Stimulated activated CD8-positive, alpha-beta memory T cell treated with anti-CD3 and anti-CD28 coated beads, Interleukin-4, amount 100 ng/mL, for 1 hour (primary cell): ENCODE measurements at places on chromosomes 13 and 19.
A peak's percentile ranks its signal among the peaks of the same experiment; 100 is the strongest.

GRCh38 chr13:65719831-65720230 lies 1510.3 kb downstream of the PCDH9 start:
- DNase-seq: no peak

- no peak for DNase-seq
Measured at GRCh38 chr13:22092791-22093560, 422.1 kb downstream of the FGF9 start.

- DNase-seq: no peak
Measured at GRCh38 chr13:97466722-97467121, 32.8 kb downstream of the RAP2A start.

DNA sequence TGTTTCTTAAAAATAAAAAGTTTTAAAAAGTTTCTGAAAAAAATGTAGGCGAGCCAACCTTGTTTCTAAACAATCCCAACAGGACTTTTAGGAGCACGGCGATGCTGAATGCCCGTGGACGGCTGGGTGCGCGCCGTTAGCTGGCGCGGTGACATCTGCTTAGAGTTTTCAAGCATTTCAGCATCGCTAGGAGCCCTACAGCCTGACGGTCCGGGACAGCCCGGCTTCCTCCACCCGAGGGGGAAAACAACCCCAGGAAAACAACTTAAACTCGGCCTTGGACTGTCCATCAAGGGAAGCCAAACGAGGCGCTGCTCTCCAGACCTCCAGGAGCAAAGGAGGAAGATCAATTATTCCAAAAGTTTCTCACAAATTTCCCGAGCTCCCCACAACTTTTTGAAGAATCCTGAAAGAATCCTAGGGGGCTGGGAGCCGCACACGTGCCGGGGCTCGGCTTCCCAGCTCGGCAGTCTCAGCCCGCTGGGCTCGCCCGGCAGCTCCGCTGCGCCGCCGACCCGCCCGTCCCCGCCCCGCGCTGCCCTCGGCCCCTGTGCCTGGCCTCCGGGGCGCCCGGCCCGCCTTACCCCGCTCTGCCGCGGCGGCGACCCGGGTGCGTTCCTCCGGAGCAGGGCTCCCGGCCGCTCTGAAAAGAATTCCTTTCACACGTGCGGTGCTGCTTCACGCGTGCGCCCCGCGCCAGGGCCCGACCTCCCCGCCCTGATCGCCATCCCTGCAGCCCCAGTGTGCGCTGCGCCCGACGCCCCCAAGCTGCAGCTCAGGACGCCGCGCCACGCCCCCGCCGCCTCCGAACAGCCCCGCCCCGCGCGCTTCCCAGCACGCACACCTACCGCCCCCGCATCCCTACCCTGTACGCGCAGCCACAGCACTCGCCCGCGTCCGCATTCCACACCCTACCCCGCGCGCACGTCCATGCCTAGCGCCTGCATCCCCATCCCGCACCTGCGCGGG lies at the start of gene GJA3:
TSS of gene GJA3 (minus strand) at position 747 of the 969 bp plus-strand sequence. CDS start 17,764 bp downstream, outside the sequence.
- DNase-seq: peak; percentile 32

DNA sequence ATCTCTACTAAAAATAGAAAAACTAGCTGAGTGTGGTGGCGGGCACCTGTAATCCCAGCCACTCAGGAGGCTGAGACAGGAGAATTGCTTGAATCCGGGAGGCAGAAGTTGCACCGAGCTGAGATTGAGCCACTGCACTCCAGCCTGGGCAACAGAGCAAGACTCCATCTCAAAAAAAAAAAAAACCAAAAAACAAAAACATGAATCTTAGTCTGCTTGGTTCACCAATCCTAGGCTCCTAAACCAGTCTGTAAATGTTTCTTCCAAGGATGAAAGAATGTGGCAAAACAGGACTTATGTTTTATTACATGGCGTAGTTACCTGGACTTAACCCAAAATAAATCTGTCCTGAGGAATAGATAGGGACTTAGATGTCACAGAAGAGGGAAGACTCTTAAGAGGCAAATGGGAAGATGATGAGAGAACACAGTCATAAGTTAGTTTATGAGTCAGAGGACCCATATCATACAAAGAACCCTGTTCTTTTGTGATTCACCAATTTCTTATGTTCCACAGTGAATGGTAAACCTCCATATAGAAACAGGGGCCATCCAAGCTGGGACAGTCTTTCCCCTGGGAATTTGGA lies 6.9 kb upstream of the FBXL3 start:
- no peak for DNase-seq

DNA sequence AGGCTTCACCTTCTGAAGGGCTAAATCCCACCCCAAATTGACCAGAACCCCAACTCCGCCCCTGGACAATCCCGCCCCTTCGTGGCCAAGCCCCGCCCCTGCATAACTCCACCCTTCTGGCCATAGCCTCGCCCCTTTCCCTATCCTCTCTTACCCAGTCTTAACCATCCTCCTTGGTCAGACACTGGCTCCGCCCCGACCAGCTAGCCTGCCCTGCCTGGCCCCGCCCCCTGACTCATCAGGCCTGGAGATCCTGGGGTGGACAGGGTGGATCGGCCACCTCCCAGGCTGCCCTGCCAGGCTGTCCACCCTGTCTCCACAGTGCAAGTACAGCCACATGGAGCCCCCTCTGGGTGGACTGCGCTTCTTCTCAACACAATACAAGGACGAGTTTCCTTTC lies 8.0 kb upstream of the ZNF358 start:
- no peak for DNase-seq

DNA sequence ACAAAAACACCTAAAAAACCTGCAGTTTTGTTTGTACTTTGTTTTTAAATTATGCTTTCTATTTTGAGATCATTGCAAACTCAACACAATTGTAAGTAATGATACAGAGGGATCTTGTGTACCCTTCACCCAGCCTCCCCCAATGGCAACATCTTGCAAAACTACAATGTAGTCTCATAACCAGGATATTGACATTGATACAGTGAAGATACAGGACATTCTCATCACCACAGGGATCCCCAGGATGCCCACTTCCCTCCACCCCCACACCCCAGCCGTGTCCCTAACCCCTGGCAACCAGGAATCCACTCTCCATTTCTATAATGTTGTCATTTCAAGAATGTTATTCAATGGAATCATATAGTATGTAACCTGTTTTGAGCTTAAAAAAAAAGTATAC lies 10.3 kb upstream of the C5AR2 start:
- DNase-seq: no peak

DNA sequence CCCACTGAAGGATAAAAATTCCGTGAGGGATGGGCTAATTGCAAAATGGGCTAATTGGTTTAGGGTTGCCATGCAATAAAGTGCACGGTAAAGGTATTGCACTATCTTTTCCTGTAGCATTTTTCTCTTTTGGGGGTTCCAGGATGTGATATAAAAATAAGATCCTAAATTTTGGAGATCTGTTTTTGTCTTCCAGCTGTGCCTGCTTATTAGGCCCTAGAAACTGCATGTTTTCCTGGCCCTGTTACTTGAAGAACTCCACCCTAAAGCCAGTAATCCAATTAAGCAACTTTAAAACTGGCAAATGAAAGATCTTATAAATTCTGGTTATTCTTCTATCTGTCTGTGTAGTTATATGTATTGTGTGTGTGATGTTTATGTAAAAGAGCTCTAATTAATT lies 2489.6 kb downstream of the PCDH9 start:
- DNase-seq: no peak

DNA sequence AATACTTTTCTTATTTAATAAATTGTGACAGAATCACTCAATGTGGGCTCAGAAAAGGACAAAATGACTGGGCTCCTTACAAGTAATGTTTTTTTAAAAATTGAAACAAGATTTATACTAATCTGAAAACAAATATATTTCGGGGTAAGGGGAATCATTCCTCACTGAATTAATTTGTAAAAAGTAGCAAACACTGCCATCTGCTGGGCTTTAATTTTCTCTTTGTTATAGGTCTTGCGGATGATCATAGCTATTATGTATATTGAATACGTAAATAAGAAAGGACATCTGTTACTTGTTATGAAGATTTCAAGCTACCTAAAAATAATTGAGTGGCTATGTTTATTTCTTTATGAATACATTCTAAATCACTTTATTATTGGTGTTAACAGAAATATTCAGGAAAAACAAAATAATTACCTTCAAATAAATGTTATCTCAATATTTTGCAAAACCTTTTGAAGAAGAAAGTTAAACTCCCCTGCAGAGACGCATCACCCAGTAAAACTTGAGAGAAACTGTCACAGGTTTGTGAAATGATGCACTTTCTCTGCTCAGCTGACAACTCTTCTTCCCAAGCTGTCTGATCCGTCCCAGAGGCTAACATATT lies 17.8 kb upstream of the ENOX1 start:
- DNase-seq: no peak

DNA sequence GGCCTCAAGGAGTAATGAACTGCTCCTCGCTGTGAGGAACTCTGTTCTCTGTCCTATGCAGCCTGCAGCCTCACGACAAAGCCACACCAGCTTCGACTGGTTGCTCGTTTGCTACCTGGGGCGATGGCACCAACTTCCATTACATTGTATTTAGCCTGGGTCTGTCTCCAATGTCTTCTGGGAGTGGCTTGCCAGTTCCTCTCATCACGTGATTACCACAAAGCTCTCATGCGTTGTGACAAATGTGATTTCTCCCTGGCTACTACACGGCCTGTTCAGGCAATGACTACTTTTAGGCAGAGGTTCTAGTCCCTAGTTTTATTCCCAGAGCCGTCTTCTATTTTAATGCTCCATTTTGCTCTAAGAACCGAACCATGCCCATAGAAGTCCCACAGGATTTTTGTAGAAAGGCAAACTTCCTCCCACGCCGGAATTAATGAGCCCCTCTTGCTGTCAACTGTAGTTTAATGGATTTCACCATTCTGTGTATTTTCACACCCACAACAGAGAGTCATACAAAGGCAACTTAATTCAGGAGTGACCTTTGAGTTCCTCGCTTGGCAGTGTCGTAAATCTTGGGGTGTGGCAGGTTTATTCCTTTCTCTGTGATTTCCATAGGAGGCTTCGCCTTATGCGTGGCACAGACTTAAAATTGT lies 351.9 kb downstream of the EFNB2 start:
- DNase-seq: no peak

DNA sequence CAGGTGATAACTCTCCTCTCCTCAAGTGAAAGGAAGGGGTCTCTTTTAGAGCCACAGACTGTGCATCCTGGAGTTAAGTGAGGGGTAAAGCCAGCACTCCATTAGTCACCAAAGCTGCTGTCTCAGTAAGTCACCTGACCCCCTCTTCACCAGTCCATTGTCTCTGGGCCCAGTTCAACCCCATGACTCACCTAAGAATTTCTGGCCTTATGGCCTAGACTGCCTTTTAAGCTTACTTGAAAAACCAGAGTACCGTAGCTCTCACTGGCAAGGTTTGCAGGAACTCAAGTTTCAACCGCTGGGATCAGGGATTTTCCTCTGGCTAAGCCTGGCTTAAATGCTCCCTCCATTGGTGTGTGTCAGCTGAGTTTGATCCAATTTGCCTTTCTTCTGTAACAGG lies 23.4 kb upstream of the EID2 start:
- DNase-seq: no peak

DNA sequence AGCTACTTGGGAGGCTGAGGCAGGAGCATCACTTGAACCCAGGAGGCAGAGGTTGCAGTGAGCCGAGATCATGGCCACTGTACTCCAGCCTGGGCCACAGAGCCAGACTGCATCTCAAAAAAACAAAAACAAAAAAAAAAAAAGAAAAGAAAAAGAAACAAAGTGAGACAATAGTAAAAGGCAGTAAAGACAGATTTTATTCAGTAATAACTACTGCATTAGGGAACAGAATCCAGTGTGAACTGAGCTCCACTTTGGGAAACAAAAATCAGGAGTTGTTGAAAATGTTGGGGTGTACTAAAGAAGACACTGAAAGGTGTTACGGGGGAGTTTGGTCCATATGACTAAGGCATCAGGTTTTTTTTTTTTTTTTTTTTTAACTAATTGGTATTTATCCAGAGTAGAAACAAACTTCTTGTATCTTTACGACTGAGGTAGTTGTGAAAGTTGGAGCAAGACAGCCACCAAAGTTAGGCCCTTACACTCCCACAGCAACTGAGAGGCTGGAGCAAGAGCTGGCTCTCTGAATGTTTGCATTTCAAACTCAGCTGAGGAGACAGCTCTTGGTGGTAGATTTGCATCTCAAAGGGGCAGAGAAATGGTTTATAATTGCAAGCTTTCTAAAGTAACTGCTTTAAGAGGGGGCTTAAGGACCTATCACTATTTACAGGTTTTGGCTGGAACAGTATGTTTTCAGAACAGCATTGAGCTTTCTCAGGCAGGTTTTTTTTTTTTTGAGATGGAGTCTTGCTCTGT lies 24.2 kb downstream of the ZNF607 start:
- DNase-seq: no peak

GRCh38 chr13:112179995-112180394 lies 113.0 kb downstream of the SOX1 start:
- no peak for DNase-seq

- DNase-seq: no peak
Measured at GRCh38 chr13:52599848-52600603, 42.2 kb upstream of the HNRNPA1L2 start.

DNA sequence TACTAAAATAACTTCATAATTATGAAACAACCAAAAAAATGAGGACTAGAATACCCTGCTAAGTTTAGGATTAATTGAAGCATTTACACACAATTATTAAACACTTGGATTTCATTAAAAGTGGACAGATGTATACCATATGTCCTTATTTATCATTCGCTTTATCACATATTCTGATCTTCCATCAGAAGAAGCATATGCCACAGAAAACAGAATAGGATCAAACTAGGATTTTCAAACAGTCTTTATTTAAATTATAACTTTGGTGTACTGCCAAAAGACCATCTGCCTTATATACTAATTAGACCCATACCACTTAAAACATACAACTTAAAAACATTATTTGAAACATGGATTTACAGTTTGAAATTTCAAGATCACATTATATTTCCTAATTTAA lies 727.1 kb upstream of the KLHL1 start:
- no peak for DNase-seq

- no peak for DNase-seq
Measured at GRCh38 chr13:34847766-34848165, 94.3 kb upstream of the NBEA start.

DNA sequence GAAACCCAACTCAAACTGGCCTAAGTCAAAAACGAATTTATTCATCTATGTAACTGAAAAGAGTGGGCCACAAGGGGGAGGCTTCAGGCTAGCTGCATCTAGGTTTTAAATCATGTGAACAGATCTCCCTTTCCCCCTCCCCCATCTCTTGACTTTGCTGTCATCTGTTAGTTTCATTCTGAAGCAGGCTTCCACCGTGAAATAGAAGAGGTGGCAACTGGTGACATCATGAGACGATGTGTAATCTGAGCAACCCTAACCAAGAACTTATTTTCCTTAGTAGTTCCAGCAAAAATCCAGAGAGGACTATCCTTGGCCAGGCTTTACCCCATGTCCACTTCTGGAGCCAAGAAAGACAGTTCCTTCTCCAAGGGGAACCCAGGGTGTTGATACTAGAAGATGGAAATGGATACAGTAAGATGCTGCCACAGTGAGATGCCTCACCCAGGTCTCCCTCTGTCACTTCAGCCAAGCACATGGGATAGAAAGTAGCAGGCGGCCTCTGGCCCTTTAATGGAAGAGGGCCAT lies 9.4 kb downstream of the SAMD4B start:
- DNase-seq: no peak

DNA sequence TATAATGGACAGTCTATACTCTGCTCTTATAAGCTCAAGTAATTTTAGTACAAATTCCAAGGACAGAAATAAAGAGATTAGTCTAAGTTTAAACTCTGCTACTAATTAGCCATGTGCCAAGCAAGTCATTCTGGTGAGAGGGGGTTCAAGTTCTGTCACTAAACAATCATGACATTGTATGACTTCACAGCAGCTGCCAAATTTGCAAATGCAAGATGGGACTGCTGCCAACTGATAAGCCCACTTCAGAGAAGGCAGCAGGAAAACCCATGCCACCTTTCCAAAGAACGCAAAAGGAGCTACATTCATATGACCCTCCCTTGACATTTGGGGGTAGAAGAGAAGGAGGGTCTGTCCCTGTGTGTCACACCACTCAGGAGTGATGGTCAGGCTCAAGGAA lies 60.7 kb upstream of the RFXAP start:
- DNase-seq: no peak
